ENCODE measurements at places on chromosomes 5 and 9. TPM values are rescaled to one million over a fixed set of nuclear protein-coding genes. Genes with fewer than 3 reads are reported as not detected.

DNA sequence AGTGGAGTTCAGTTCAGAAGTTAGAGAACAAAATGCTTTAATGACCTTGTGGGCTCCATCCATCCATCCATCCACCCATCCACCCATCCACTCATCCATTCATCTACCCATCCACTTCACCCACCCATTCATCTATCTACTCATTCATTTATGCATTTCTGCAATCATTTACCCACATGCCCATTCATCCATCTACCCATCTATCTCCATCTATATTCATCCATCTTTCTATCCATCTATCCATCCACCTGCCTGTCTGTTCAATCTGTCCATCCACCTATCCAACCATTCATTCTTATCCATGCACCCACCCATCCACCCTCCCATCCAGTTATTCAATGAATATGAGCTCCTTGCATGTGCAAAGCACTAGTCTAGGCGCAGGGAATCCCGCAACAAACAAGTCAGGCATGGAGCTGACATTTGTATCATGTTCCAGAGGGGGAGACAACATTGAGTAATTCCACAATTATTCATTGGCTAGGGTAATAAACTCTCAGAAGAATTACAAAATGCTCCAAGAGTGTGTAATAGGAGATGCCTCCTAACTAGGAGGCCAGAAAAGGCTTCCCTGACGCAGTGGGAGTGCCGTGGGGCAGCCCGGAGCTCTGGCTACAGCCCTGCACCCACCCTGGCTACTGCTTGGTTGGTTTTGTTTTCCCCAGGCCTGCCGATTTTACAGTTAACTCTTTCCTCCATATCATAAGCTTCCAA, 211.2 kb downstream of the NXNL2 start:
- DNase-seq, result peak; percentile 63

DNA sequence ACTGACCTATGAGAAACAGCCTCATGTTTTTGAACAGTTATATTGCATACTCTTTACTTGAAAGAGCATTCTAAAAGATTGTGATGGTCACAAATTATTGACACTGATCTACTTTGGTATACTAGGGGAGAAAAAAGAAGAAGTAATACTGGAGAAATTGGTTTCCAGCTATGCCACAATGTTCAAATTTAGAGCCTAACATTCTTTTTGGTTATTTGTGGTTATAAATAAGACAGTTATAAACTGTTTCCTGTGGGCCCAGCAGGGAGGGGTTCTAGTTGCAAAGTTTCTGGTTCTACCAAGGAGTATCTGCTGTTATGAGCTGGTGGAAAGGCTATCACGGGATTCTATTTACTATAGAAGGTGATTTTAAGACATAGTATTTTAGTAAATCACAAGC, 4.8 kb downstream of the CWC27 start:
- no peak for DNase-seq

DNA sequence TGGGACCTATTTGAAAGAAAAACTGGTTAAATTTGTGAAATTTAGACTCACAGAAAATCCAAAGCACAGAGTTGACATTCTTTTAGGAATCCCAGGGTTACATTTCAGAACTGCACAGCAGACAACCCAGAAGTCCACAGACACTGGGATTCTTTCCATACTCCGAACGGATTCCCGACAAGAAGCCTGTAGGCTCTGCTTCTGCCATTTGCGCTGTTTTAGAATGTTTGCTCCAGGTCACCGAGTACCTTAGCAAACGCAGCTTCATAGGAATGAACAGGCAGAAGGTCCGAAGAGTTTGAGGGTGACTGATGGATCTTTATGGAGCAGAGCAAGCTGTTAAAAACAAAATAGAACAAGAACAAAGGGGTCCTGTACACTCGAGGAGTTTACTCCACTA, 84.5 kb upstream of the NFIB start:
- DNase-seq, result no peak

DNA sequence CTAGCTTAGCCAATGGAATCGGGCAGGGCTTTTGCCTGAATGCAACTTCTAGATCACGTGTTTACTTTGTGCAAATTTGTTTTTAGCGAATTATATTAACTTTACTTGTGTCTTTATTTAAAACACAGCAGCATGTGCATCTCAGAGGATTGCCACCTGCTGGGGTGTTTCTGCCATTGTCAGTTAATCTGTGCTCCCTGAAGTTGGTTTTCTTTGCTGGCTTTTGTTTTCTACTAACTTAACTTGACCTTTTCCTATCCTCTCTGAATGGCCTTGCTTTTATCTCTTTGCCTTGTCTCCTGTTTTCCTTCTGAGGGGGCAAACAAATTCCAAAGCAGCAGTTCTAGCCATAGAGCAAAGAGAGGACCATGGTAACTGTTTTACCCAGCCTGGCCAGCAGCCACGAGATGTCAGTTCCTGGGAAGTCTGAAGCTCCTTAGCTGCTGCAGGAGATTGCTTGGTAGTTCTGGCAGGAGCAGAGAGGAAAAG, 67.6 kb downstream of the ARHGEF28 start:
- no peak for DNase-seq

The LOX gene
- 40.5 TPM for polyA plus RNA-seq

- no peak for DNase-seq
Observed at GRCh38 chr5:157610990-157611389, 35.4 kb upstream of the ADAM19 start.

Data from left kidney (tissue), 8 donors.